ENCODE measurements at places on chromosomes 5 and 9.

- no peak for DNase-seq
Observed at GRCh38 chr5:58708456-58708855, 125.6 kb downstream of the RAB3C start.

GRCh38 chr5:112647428-112647827 lies 90.3 kb upstream of the APC start:
- no peak for DNase-seq

GRCh38 chr9:109251080-109251775 lies 69.6 kb downstream of the EPB41L4B start:
- DNase-seq: peak; percentile 80

GRCh38 chr9:109442716-109443115 lies 55.4 kb downstream of the PTPN3 start:
- no peak for DNase-seq

DNA sequence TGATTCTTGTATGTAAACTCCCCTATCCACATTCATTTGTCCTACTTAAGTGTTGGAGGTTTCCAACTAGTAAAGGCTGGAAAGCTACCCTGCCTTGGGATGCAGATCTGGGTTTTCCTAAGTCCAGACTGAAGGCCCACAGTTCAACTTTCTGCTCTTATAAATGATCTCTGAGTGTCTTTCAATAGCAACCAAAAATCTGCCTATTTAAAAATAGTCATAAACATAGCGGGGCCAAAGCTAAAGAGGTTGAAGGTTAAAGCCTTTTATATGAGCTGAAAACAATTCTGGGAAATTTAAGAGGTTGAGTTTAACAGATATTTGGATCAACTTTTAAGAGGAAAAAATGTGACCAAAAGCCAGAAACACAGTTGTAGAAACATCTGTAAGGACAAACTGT lies 87.2 kb downstream of the NTRK2 start:
- no peak for DNase-seq

GRCh38 chr9:89544279-89544661 lies 46.4 kb upstream of the SEMA4D start:
- no peak for DNase-seq

DNA sequence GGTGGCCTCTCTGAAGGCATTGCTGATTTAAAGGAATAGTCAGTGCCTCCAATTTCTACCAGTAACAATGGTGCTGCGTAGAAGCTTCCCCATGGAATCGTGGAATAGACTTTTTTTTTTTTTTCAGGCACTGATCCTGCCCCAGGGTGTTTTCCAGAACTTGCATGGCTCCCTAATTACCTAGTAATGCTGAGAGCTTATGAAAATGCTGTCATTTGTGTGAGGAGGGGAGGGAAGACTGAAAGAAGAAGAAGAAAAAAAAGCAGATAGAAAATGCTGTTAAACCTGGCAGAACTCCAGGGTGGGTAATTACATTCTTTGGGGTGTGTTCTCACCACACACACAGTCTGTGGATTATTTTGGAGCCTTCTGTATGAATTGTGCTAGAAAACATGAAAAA lies 4.8 kb upstream of the GRIA1 start:
- DNase-seq: no peak

DNA sequence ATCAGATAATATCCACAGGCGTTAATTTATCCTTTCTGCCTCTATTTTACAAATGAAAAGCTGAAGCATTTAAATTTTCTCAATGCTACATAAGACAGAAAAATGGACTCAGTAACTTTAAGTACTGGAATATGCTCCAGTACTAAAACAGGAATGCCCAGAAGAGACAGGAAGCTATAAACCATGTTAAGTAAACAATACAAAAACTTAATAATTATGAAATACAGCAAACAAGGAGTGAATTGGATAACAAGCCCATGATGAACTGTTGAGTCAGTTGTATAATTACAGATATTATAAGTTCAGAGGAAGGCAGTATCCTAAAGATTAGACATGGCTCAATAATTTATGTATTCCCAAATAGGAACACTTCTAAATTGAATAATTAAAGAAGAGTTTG lies 148.5 kb downstream of the CHSY3 start:
- no peak for DNase-seq

DNA sequence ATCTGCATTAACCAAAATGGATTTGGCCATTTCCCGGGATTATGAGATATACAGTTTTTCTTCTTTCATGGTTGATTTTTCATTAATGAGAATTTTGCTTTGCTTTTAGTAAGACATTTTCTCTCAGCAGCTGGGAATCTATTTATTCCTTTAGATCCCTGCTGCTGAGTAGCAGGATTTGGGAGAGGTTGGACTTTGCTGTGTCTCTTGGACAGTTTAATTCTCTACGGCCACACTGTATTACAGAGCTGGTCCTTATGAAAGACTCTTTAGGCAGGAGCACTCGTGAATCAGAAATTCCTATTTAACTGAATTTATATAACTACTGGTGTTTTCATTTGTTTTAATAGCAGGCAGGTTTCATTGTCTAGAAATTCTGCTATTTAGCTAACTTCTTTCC lies 1.6 kb downstream of the UNC13B start:
- no peak for DNase-seq

GRCh38 chr5:143134900-143135299 lies 268.6 kb downstream of the NR3C1 start:
- DNase-seq: no peak

DNA sequence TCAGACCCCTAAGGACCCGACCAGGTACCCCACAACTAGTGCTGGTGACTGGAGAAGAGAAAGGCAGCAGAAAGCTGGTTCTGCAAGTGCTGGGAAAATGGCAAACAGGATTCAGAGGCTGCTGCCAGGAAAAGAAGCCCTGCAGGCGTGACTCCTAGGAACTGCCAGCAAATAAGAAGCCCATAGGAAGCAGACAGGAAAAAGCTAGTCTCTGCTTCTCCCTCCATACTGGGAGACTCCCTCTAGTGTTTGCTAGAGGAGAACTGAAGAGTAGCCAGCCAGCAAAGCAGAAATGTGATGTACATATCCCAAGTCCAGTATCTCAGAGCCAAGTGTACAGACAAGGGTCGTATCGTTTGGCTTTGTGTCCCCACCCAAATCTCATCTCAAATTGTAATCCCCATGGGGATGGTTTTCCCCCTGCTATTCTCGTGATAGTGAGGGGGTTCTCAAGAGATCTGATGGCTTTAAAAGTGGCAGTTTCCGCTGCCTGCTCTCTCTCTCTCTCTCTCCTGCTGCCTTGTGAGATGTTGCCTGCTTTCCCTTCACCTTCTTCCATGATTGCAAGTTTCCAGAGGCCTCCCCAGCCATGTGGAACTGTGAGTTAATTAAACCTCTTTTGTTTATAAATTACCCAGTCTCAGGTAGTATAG lies 38.1 kb upstream of the TUSC1 start:
- DNase-seq: peak; percentile 63

GRCh38 chr5:164373876-164374275 lies 868.5 kb downstream of the MAT2B start:
- DNase-seq: no peak

- no peak for DNase-seq
Observed at GRCh38 chr5:76199336-76200318, 116.4 kb downstream of the SV2C start.

DNA sequence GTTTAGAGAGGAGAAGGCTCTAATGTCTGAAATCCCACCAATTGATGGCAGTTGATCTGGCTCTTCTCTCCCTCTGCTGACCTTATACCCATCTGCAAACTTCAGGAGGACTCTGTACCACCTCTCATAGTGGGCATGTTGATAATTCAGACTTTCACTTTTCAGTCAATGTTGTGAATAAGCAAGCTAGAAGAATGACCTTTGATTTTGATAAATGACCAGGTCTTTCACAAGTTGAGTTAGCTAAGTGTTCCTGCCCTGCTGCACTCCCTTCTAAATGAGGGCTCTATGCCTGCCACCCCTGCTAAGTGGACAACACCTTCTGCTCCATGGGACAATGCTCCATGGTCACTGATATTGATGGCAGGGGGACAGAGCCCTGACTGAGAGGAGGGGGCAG lies 74.7 kb downstream of the SPRY4 start:
- DNase-seq: no peak

DNA sequence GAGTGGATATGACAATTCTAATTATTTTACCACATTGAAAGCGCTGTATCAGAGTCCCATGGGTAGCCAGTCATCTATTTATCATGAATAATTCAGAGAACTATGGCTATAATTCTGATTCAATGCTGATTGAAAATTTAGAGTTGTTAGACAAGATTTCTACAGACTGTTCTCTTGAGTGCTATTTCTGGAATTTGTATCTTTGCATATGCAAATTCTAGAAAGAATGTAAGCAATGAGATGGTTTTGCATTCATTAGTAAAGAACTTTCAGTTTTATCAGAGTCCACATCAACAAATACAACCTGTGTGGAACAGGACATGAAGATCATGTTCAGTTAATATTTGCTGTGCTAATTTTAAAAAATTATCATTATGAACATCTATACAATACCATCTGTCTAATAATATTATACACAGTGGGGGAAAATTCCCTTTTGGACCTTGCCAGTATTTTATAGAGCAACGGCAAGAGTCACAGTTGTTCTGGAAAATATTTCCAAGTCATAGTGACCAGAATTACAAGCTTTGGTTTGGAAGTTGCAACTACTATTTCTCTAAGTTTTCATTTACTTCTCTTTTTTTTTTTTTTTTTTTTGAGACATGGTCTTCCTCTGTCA lies 372.7 kb upstream of the PTGER4 start:
- DNase-seq: no peak

GRCh38 chr5:149166591-149167100 lies 25.4 kb downstream of the ABLIM3 start:
- no peak for DNase-seq

DNA sequence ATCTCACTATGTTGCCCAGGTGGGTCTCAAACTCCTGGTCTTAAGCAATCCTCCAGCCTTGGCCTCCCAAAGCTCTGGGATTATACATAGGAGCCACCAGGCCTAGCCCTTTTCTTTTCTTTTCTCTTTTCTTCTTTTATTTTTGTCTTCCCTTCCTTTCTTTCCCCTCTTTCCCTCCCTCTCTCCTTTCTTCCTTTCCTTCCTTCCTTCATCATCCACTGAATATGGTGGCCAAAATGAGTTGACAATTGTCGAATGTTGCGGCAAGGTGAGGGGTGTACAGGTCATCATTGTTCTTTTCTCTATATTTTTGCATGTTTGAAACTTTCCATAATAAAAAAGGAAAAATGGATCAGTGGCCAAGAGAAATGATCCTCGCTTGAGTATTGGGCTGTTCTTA lies 32.1 kb upstream of the BASP1 start:
- DNase-seq: no peak

- DNase-seq: no peak
Observed at GRCh38 chr9:20144197-20144596, 355.4 kb upstream of the SLC24A2 start.

DNA sequence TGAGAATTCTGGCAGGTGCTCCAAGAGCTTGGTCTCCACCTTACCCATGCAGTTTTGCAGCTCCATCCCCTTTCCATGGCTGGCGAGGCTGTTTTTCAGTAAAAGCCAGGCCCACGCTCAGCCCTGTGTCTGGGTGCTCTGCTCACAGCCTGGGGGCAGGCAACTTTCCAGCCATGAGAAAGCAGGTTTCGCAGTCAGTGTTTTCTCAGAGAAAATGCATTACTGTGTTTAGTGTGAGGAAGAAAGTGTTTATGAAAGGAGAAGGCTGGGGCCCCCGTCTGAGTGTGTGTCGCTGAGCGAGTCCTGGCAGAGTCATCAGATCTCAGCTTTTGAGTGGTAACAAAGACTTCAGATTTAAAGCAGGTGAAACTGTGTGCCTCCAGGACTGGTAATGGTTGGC lies 248.1 kb downstream of the IRX1 start:
- DNase-seq: no peak

DNA sequence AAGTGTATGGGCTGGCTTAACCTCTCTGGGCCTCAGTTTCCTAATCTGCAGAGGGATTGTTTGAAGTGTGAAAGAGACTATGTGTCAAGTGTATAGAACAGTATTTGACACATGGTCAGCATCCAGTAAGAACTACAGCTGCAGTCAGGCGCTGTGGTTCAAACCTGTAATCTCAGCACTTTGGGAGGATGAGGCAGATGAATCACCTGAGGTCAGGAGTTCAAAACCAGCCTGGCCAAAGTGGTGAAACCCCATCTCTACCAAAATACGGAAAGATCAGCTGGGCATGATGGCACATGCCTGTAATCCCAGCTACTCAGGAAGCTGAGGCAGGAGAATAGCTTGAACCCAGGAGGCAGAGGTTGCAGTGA lies 31.9 kb upstream of the STING1 start:
- no peak for DNase-seq

DNA sequence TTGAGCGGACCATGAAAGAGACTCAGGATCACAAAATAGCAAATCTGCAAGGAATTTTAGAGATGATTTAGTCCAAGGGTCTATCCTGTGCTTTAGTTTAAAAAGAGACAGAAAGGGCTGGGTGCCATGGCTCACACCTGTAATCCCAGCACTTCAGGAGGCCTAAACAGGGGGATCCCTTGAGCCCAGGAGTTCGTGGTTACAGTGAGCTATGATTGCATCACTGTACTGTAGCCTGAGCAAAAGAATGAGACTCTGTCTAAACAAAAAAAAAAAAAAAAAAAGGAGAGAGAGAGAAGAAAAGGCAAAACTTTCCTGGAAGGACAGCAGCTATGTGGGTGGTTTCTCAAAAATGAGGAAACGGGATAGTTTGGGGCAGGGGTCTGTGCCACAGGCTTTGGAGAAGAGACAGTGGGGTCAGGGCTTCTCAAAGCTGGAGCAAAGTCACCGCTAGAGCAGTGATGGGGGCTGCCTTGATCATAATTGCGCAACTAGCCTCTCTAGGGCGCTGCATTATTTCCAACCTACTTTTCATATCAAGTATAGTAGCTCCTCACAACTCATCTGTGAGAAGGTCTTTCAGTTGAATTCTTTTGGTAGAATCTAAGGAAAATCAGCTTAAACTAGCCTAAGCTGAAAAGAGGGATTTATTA lies 8.5 kb upstream of the ANKH start:
- no peak for DNase-seq

- DNase-seq: peak; percentile 89
Observed at GRCh38 chr9:27154908-27155307, 45.9 kb downstream of the TEK start.

GRCh38 chr5:82307451-82307850 lies 29.3 kb upstream of the RPS23 start:
- no peak for DNase-seq

DNA sequence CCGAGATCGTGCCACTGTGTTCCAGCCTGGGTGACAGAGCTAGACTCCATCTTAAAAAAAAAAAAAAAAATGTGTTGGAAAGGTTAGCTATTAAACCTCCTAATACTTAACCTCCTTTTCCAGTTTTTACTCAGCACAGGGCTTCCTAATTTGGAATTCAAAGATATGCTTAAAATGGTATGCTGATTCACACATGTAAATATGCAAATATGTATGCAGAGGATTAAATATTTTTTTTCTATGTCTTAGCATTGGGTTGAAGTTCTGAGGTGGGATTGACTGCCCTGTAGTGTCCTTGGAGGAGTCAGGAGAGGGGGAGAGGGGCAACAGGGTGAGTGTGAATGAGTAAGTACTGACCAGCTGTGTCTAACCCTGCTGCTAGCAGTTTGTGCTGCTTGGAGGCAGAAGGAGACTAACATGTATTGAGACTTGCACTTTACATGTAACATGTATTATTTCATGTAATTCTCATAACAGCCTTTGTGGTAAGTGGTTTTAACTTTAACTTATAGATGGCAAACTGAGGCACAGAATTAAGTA lies 63.2 kb downstream of the SLC44A1 start:
- DNase-seq: peak; percentile 2

GRCh38 chr5:96636594-96636993 lies 25.6 kb upstream of the CAST start:
- no peak for DNase-seq

Data from EL (cell line).